Fibroblast of skin of abdomen (primary cell): ENCODE measurements at places on chromosomes 12 and 14.

DNA sequence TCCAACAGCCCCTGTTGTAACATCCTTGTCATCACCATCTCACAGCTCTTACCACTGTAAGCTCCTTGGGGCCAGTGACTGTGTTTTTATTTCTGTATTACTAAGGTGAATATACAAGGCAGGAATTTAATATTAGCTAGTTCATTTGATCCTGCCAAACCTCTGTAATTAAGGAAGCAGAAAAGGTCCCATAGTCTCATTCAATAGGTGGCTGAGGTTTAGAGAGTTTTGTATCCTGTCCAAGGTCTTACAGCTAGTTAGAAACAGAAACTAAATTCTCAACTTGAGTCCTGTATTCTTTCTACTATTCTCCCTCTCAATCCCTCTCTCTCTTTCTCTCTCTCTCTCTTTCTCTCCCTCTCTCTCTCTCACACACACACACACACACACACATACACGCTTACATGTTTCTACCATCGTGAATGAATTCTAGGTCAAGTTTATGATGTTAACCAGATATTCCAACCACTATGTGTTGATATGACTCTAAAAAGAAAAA, 543 bp upstream of the GLIPR1 start:
- peak; percentile 74 for DNase-seq

GRCh38 chr14:34888186-34888585, 13.0 kb upstream of the BAZ1A start:
- no peak for DNase-seq

DNA sequence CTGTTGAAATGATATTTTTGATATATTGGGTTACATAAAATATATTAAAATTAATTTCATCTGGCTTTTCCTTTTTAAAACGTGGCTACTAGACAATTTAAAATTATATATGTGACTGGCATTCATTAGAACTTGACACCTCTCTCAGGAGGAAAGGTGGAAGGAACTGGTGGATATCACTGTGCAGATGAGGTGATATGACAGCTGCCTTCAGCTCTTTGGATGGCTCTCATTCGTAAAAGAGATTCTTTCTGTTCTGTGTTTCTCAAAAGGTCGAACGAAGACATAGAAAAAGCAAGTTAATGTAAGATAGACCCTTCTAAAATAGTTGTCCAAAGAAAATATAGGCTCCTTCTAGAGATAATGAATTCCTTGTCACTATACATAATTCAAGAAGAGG, 36.6 kb downstream of the CRADD start:
- no peak for DNase-seq

DNA sequence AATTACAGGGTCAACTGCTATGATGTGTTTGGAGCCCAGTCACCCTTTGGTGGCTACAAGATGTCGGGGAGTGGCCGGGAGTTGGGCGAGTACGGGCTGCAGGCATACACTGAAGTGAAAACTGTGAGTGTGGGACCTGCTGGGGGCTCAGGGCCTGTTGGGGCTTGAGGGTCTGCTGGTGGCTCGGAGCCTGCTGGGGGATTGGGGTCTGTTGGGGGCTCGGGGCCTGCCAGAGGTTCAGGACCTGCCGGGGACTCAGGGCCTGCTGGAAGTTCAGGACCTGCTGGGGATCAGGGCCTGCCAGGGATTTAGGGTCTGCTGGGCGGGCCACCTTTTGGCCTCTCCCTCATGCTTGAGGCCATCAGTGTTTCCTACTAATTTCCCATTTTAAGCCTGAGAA, 37.1 kb downstream of the ALDH2 start:
- DNase-seq, result no peak

DNA sequence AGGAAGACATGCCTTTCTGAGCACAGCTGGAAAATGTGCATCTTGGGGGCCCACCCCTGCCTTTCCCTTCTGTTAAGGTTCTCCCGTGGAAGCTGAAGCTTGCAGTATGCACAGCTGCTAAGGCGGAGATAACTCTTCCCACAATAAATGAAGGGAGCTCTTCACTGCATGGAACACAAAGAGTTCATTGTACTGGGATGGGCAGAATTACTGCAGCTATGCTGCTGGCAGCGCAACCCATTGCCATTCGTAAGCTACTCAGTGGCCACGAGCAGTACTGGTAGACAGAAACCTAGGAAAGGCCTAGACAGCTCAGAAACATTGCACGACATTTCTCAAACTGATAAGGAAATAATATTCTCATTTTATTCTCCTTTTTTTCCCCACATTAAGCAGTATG, 310.2 kb downstream of the MDGA2 start:
- no peak for DNase-seq

DNA sequence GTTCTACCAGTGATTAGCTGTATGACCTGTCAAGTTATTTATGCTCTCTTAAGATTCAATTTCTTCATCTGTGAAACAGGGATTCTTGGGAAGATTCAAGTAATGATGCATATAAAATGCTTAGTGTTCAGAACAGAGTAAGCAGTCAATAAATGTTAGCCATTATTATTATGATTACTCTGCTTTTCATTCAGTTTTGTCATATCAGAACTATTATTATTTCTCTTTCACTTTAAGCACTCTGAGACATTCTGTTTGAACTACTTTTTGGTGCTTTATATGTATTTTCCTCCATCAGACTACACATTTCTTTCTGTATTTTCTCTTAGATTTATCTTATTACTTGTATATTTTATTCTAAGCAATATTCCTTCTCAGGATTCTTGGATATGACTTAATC, 81.2 kb downstream of the CFAP54 start:
- no peak for DNase-seq

DNA sequence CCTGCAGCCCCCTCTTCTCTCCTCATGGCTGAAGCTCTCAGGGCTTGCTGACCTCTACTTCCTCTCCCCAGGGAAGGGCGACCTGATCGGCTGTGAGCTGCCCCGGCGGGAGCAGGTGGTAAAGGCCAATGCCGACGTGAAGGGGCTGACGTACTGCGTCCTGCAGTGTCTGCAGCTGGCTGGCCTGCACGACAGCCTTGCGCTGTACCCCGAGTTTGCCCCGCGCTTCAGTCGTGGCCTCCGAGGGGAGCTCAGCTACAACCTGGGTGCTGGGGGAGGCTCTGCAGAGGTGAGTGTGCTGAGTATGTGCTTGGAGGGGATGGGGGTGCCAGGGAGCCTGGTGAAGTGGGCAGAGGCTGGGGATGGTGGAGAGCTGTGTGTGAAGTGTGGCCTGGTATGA, 13.7 kb downstream of the MCRS1 start:
- DNase-seq, result no peak

DNA sequence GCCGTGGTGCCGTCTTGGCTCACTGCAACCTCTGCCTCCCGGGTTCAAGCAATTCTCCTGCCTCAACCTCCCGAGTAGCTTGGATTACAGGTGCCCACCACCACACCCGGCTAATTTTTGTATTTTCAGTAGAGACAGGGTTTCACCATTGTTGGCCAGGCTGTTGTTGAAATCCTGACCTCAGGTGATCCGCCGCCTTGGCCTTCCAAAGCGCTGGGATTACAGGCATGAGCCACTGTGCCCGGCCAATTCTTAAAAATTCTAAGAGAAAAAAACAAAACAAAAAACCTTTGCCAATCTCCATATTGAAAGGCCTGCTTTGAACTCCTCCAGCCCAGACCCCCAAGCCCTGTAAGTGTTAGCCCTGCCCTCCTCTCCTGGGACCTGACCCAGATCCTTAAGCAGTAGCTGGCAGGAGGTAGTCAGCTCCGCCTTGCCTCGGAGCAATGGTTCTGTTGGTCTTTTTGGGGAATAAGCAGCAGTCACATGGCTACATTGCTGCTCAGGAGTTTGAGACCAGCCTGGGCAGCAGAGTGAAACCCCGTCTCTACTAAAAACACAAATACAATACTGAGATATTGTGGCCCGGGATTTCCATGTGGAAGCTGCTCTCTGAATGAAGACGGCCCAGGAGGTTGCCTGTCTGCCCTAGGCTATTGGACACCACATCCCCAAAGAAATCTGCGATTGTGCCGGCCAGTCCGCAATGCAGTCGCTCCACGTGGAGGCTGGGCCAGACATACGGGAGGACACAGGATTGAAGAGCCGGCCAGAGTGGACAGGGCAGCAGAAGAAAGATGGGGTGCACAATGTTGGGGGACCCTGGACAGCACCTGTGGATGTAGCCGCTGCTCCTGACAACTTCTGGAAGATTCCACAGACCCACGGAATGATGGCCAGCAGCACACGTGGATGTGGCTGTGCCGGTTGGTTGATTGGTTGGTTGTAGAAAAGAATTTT, 28.8 kb upstream of the BEGAIN start:
- no peak for DNase-seq

DNA sequence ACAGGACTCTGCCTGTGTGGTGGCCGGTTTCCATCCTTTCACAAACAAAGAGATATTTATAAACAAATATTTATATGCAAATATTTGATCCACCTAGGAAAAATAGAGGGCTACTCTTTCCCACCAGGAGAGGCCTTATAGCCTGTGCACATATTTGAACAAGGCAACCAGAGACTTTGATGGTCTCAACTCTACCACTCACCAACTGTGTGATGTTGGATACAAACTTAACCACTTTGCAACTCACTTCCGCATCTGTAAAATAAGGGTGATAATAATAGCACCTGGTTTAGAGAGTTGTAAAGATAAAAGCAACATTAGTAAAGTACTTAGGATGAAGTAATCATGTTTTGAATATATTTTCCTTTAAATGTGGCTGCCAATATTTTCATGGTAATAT, 1.5 kb upstream of the CLEC12A start:
- DNase-seq, result no peak

DNA sequence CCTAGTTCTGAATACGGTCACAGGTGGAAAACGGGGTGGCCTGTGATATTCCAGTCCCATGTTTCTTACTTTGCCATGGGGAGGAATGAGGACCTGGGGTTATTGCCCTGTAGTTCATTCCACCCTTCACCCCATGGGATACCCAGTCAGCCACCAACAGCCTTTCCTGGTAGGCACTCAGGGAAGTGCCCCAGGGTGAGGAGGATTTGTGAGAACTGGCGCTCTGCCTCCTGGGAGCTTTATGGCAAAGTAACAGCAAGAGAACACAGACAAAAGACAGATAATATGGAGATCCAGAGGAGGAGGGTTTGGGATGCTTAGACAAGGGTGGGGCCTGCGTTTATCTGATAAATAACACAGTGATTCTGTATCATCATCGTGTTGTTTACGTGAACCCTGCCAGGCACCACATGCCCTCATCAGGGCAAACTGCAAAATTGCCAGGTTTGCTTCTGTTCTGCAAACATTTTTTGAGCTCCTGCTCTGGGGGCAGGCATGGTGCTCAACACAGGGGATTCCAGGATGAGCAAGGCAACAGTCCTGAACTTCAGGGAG, 223.5 kb downstream of the SLC41A2 start:
- DNase-seq, result no peak

GRCh38 chr14:85487215-85487614, 42.7 kb upstream of the FLRT2 start:
- DNase-seq, result no peak

- DNase-seq, result no peak
Measured at GRCh38 chr12:49557187-49557916, 10.6 kb downstream of the MCRS1 start.

- no peak for DNase-seq
Measured at GRCh38 chr12:4311776-4312175, 9.2 kb upstream of the TIGAR start.

- peak; percentile 8 for DNase-seq
Measured at GRCh38 chr12:69994724-69995173, 169.7 kb downstream of the MYRFL start.

DNA sequence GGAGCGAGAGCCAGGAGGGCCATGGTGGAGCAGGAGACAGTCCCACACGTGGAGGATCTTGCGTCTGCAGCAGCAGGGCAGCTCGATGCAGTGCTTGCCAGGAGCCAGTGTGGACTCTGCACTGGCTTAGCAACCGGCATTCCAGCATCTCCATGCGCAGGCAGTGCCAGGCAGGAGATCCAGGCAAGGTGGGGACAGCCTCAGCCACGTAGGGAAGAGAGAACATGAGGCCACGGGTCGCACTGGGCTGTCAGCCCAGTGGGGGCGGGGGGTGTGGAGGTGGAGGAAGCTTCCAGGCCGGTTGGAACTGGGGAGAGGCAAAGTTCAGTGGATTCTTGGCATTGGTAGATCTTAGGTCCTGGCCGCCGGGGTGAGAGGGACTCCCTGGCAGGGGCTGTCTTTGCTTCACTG, 121.0 kb upstream of the EVL start:
- DNase-seq, result no peak

DNA sequence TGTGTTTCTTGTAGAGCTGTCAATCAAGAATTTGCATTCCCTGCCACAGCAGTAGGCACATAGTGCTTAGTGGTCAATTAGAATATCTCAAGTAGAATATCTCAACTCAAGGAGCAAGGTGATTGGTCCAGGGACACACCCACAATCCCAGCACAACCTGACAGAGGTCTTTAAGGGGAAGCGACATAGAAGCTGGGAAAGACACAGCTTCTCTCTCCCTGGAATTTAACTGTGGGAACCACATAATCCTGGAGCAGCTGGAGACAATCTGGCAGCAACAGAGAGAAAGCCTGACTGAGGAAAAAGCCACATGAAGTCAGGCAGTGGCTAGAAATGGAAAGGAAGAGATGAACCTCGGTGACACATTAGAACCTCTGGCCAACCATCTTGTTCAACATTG, 85.7 kb upstream of the LMO3 start:
- DNase-seq, result no peak

- peak; percentile 31 for DNase-seq
Measured at GRCh38 chr12:109987615-109988014, 8.6 kb downstream of the GIT2 start.

DNA sequence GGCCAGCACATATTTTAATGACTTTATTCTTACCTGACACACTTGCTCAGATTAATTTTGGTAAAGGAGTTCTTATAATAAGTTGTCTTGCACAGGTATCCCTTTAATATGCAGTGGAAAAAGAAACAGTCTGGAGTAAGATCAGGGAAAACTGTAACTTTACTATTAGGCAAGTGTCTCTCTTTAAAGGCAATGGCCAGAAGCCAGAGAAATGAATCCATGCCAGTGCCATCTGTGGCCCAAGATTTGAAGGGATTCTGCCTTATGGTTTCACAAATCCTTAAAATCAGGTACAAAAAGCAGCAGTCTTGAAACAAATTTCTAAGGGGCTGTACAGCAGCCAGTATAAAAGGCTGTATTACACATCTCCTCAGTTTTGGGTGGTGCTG, 22.4 kb downstream of the NFYB start:
- no peak for DNase-seq

DNA sequence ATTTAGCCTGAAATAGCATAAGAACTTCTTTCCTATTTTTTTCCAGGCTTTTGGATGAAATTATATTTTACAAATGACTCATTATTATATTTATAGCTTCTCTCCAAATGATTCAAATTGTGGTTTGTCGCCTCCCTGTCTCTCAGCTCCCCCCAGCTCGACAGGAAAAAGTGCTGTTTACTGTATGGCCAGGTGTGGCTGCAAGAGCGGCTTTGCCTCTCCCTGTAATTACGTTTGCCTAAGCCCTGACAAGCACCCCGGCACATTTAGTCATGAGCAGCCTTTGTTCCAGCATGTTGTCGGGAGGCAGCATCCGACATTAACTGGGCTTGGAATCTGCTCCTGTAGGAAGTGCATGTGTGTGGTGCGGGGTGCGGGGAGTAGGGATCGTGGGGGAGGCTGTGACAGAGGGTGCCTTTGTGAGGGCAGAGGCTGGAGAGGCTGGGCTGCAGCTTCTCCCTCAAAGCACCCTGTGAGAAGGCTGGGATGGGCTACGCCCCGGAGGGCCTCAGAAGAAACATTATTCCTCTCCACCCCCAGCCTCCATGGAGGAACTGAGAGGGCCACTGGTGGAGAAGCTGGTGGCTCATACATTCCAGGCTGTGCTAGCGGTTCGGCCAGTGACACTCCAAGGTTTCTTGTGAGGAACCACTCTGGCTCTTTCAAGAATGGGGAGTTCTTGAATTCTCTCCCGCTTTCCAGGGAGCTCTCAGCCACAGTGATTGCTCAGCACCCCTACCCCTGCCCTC, 42.1 kb upstream of the CTDSP2 start:
- DNase-seq, result peak; percentile 83

- DNase-seq, result no peak
Measured at GRCh38 chr14:90096566-90096965, 34.8 kb downstream of the KCNK13 start.
